ENCODE measurements at places on chromosomes 2 and 18.

DNA sequence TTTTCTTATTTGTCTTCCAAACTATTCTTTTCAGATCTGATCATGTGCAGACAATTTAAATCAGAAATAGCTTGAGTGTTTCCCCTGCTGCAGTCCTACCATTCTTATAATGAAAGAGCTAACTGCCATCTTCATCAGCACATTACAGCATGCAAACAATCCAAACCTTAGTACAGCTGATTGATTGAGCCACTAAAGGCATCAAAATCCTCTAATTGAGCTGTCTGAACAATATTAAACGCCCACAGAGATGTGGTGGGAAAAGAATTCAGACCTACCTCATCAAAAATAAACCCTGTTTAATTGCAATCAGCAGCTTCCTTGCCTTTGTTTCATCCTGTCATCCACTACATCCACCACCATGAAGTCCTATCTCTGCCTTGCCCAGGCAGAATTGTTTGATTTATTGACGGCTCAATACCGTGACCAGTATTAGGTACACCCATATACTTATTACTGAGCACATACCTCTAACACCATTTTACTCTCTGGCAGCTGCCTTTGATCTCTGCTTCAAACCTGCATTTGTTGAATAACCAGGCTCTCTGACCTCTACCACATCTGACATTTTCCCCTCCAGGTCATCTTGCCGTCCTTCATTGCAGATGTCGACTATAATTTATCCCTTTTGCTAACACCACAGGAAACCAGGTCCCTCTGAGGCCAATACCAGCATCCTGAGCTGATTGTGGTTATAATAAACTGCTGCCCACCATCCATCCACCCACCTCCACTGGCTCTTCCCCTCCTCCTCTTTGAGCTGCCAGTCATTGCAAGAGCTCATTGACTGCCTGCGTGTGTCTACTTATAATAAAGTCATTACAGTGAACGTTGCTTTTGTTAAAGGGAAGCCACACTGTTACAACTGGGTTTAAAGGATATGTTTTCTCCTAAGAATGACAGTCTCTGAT is 78.5 kb downstream of the RBM43 start:
- H3K4me1 ChIP-seq: no peaks in the 10 kb centered on the region
- no peak for DNase-seq
- no peaks in the 10 kb centered on the region for H3K36me3 ChIP-seq
- H3K4me3 ChIP-seq: no peak overlapping the region

DNA sequence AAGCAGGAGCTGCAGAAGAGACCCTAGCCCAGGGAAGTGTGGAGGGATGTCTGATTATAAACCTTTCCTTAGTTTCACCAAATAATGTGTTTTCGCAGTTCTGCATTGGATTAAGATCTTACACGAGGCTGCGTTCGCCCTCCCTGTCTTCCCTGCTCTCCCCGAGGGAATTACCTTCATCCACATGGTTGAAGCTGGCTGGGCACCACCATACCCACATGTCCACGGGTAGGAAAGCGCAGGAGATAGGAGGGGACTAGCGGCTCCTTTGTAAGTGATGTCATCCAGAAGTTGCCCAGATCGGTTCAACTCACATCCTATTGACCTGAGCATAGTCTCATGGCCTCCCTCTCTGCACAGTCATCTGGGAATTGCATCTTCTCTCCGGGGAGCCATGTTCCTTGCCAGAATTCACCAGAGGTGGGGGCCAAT is 1.1 kb downstream of the TTL start:
- peak overlapping the region; percentile 91 for H3K4me3 ChIP-seq
- peak overlapping the region; percentile 77 for H3K27ac ChIP-seq
- no peaks in the 10 kb centered on the region for H3K27me3 ChIP-seq
- peaks cover 3% of the 10 kb centered on the region for H3K4me1 ChIP-seq
- H3K36me3 ChIP-seq: no peaks in the 10 kb centered on the region
- peak; percentile 75 for DNase-seq

- H3K27me3 ChIP-seq: no peaks in the 10 kb centered on the region
- DNase-seq: no peak
- no peaks in the 10 kb centered on the region for H3K4me1 ChIP-seq
- H3K36me3 ChIP-seq: no peaks in the 10 kb centered on the region
These were observed 35.4 kb downstream of the MC2R start for GRCh38 chr18:13879937-13880336.

DNA sequence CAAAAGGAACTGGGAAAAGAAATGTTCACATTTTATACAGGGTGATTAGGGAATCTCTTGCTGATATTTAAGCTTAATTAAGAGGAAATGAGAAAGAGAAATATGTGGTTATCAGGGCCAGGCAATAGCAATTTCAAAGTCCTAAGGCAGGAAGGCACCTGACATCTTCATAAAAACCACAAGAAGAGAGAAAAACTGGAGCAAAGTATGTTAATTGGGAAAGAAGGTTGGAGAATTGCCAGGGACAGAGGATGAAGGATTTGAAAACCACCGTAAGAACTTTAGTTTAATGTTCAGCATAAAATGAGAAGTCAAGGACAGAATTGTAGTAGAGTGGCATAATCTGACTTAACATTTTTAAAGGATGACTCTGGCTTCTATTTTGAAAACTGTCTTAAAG is 691.8 kb upstream of the NRXN1 start:
- DNase-seq: peak; percentile 51
- no peak overlapping the region for H3K4me3 ChIP-seq
- H3K4me1 ChIP-seq: no peaks in the 10 kb centered on the region
- no peaks in the 10 kb centered on the region for H3K27me3 ChIP-seq
- H3K27ac ChIP-seq: no peak overlapping the region
- no peaks in the 10 kb centered on the region for H3K36me3 ChIP-seq

DNA sequence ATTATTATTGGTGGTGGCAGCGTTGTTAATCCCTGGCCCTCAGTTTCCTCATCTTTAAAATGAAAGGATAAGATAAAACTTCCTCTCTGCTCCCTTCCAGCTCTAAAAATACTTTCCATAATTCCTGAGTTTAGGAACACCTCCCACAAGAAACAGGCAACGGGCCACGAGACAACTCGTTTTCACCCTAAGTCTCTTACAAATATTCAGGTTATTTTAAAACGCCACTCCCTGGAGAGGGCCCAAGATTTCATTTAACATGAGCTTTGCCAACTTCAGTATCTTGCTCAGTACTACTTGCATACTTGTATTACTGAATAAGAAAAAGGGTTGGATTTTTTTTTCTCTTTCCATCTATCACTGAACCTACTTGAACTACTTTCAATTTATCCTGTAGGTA is 611.1 kb upstream of the FANCL start:
- H3K4me1 ChIP-seq: no peaks in the 10 kb centered on the region
- H3K36me3 ChIP-seq: no peaks in the 10 kb centered on the region
- H3K4me3 ChIP-seq: no peak overlapping the region
- no peak overlapping the region for H3K27ac ChIP-seq

GRCh38 chr2:66691031-66691965 is 256.4 kb downstream of the MEIS1 start:
- peak overlapping the region; percentile 44 for H3K4me3 ChIP-seq
- no peaks in the 10 kb centered on the region for H3K36me3 ChIP-seq
- DNase-seq: peak; percentile 68
- H3K27ac ChIP-seq: no peak overlapping the region
- H3K27me3 ChIP-seq: no peaks in the 10 kb centered on the region

GRCh38 chr2:15561574-15562344 is 625 bp upstream of the NBAS start:
- H3K27ac ChIP-seq: peak overlapping the region; percentile 88
- H3K27me3 ChIP-seq: no peaks in the 10 kb centered on the region
- no peaks in the 10 kb centered on the region for H3K36me3 ChIP-seq
- H3K4me1 ChIP-seq: no peaks in the 10 kb centered on the region
- peak overlapping the region; percentile 82 for H3K4me3 ChIP-seq

DNA sequence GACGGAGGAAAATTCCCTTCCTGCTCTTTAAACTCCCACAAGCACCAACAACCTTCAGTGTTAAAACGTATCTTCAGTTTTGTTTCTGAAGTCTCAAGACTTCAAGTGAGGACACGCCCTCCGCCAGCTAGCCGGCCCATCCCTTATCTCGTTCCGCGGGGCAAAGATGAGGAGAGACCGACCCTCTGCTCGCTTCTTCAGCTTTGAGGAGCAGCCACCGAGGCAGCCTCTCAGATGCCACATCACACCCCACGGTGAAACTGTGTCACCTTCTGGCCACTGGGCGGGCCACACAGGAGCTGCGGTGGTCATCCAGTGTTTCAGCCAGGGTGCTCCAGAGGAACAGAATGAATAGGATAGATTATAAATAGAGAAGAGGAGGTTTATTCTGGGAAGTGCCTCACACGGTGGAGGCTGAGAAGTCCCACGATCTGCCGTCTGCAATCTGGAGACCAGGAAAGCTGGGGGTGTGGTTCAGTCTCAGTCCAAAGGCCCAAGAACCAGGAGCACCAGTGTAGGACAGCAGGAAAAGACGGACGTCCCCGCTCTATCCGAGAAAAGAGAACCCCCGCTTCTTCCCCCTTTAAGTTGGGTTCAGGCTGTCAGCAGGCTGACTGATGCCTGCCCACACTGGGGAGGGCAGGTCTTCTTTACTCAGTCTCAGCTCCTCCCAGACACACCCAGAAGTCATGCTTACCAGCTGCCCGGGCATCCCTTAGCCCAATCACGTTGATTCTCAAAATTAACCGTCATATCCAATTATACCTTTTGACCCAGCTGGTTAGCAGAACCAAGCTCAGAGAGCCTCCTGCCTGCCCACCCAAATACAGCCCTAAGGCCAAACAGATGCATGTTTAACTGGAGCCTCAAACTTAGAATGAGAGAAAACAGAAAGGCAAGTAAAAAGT is 399.7 kb upstream of the ID2 start:
- H3K4me3 ChIP-seq: no peak overlapping the region
- H3K27me3 ChIP-seq: no peaks in the 10 kb centered on the region
- DNase-seq: no peak
- H3K4me1 ChIP-seq: no peaks in the 10 kb centered on the region

- H3K27me3 ChIP-seq: no peaks in the 10 kb centered on the region
- H3K36me3 ChIP-seq: no peaks in the 10 kb centered on the region
- DNase-seq: peak; percentile 21
- H3K4me3 ChIP-seq: no peak overlapping the region
- no peaks in the 10 kb centered on the region for H3K4me1 ChIP-seq
- no peak overlapping the region for H3K27ac ChIP-seq
These were observed 117.6 kb downstream of the METTL8 start for GRCh38 chr2:171316220-171316619.

GRCh38 chr2:22500555-22500935 is 884.4 kb upstream of the KLHL29 start:
- no peaks in the 10 kb centered on the region for H3K36me3 ChIP-seq

- no peaks in the 10 kb centered on the region for H3K36me3 ChIP-seq
- peak overlapping the region; percentile 93 for H3K27ac ChIP-seq
- H3K27me3 ChIP-seq: no peaks in the 10 kb centered on the region
- peak; percentile 55 for DNase-seq
- no peak overlapping the region for H3K4me3 ChIP-seq
- peaks cover 10% of the 10 kb centered on the region for H3K4me1 ChIP-seq
These were observed 44.7 kb upstream of the VPS54 start for GRCh38 chr2:64063924-64064331.

DNA sequence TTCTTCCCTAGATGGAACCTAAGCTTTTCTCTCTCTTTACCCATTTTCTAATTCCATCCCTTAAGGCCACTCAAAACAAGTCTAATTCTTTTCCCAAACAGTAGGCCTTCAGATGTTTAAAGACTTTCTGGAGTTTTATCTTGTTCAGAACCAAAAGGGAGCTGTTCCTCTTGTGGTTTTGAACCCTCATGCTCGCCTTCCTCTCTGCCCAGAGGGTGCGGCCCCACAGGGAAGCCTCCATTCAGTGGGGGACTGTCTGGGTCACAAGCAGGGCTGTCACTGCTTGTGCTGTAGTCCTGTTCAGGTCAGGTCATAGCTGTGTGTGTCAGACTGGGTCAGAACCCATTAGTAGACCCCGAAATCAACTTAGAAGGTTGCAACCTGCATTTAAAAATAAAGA is 56.5 kb downstream of the TET3 start:
- no peak overlapping the region for H3K27ac ChIP-seq
- DNase-seq: no peak
- no peak overlapping the region for H3K4me3 ChIP-seq
- peaks cover 3% of the 10 kb centered on the region for H3K4me1 ChIP-seq
- no peaks in the 10 kb centered on the region for H3K36me3 ChIP-seq
- no peaks in the 10 kb centered on the region for H3K27me3 ChIP-seq

GRCh38 chr2:30421026-30421603 is 25.9 kb upstream of the LCLAT1 start:
- DNase-seq: no peak
- no peak overlapping the region for H3K4me3 ChIP-seq
- H3K36me3 ChIP-seq: no peaks in the 10 kb centered on the region
- peak overlapping the region; percentile 58 for H3K27ac ChIP-seq
- H3K27me3 ChIP-seq: no peaks in the 10 kb centered on the region

GRCh38 chr2:151946899-151947812 is 118.9 kb upstream of the ARL5A start:
- H3K27me3 ChIP-seq: no peaks in the 10 kb centered on the region
- no peak overlapping the region for H3K27ac ChIP-seq
- DNase-seq: no peak
- no peaks in the 10 kb centered on the region for H3K4me1 ChIP-seq
- no peak overlapping the region for H3K4me3 ChIP-seq

DNA sequence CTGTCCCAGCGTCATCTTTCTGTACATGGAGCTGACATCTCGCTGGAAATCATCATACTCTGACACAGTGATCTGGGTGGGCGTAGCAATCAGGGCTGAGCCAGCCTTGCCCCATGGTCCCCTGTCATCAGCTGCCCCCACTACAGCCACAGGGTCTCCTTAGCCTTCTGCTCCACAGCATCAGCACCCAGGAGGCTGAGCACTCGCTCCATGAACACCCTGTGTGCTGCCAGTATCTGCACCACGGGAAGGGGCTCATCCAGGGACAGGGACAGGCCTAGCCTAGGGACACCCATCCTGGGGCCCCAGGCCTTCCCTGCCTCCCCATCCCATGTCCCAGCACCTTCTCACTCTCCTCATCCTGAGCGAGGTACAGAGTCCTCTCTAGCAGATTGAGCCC is 11.4 kb downstream of the ALPG start:
- no peaks in the 10 kb centered on the region for H3K4me1 ChIP-seq
- no peak for DNase-seq
- no peaks in the 10 kb centered on the region for H3K36me3 ChIP-seq
- H3K4me3 ChIP-seq: no peak overlapping the region
- H3K27me3 ChIP-seq: peaks cover 48% of the 10 kb centered on the region

DNA sequence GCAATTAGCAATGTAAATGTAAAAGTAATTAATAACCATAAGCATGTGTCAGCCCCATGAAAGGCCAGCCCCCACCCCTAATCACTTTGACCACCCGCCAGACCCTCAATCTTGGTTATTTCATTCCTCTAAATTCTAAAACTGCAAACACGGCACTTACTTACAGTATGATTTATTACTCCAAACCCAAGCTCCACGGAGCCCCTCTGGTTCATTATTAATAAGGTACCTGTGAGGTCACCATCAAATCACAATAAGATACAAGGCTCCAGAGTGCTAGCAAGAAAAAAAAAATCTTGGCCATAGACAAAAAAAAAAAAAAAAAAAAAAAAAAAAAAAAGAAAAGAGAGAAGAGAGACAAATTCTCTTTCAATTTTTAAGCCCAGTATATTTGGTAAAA is 879.5 kb downstream of the TDRD15 start:
- H3K4me3 ChIP-seq: no peak overlapping the region
- no peak overlapping the region for H3K27ac ChIP-seq
- H3K27me3 ChIP-seq: no peaks in the 10 kb centered on the region
- DNase-seq: no peak

- H3K4me3 ChIP-seq: no peak overlapping the region
- no peak for DNase-seq
- no peaks in the 10 kb centered on the region for H3K36me3 ChIP-seq
- H3K27ac ChIP-seq: no peak overlapping the region
These were observed 87.6 kb upstream of the TEX51 start for GRCh38 chr2:126811101-126811500.

GRCh38 chr2:240225131-240225530 is 84.7 kb upstream of the OTOS start:
- H3K4me3 ChIP-seq: no peak overlapping the region
- DNase-seq: no peak
- no peaks in the 10 kb centered on the region for H3K27me3 ChIP-seq
- no peaks in the 10 kb centered on the region for H3K4me1 ChIP-seq
- no peak overlapping the region for H3K27ac ChIP-seq
